M059J (cell line): ENCODE measurements at places on chromosomes 1 and 21. TPM values are rescaled to one million over a fixed set of nuclear protein-coding genes. Genes with fewer than 3 reads are reported as not detected.

The C1QTNF12 gene
- total RNA-seq, result not detected in 2 replicates

DNA sequence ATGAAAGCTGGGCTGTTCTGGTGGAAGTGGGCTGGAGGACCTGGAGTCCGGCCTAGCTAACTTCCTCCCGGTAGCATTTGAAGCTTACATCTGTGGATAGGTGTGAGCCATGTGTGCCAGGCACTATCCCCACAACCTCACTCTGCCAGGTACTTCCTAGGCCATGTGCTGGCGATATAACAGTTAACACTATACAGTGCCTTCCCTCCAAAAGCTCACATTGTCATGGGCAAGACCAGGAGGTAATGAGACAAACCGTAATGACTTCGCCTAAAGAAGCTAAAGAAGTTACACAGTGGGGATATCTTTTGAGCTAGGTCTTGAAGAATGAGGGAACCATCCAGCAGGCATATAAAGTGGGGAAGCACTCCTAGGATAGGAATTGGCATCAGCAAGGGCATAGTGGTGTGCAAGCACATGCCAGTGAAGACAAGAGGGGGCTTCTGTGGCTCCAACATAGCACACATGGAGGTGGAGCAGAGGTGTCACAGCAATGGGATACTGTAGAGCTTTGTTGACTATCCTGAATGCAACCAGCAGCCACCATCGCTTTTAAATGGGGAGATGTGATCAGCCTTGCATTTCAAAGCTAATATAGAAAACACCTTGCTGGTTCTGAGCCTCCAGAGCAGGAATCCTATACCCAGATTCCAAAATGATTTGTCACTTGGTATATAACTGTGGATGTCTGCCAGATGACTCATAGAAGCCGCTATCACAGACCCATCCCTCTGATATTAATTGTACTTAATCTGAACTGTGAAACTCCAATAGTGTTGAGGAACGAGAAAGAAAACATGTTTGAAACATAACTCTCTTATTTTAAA lies 466.3 kb downstream of the LMO4 start:
- DNase-seq, result peak; percentile 84

The PRKAA2 gene
- 2.0 and 3.4 TPM in 2 replicates for total RNA-seq

DNA sequence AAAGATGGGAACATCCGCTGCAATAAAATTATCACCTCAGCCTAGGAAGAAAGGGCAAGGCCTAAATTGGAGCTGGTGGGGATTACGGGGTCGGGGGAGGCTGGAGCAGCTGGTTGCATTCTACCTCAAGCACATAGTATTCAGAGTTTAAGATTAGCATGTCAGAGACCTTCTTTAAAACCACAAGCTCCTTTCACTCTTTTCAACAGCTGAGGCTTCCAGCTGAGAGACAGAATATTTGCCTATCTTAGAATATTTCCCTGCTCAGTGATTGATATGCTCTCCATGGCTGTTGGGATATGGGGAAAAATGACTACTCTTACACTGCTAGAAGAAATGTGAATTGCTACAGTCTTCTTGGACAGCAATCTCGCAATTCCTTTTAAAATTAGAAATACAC lies 248.6 kb downstream of the TBX15 start:
- DNase-seq, result no peak

- DNase-seq, result peak; percentile 12
Observed at GRCh38 chr1:99970713-99971255, 988 bp downstream of the SLC35A3 start.

The CATSPERE gene
- 0.20 and 0.25 TPM in 2 replicates for total RNA-seq

The RCAN3 gene
- 11.1 and 11.9 TPM in 2 replicates for total RNA-seq

The URB1 gene
- 8.9 and 18.1 TPM in 2 replicates for total RNA-seq

GRCh38 chr1:174134003-174134659 lies 25.2 kb upstream of the RABGAP1L start:
- no peak for DNase-seq

GRCh38 chr1:81452693-81453366 lies 347.9 kb upstream of the ADGRL2 start:
- no peak for DNase-seq

The PROK1 gene
- 1.6 and 1.9 TPM in 2 replicates for total RNA-seq

DNA sequence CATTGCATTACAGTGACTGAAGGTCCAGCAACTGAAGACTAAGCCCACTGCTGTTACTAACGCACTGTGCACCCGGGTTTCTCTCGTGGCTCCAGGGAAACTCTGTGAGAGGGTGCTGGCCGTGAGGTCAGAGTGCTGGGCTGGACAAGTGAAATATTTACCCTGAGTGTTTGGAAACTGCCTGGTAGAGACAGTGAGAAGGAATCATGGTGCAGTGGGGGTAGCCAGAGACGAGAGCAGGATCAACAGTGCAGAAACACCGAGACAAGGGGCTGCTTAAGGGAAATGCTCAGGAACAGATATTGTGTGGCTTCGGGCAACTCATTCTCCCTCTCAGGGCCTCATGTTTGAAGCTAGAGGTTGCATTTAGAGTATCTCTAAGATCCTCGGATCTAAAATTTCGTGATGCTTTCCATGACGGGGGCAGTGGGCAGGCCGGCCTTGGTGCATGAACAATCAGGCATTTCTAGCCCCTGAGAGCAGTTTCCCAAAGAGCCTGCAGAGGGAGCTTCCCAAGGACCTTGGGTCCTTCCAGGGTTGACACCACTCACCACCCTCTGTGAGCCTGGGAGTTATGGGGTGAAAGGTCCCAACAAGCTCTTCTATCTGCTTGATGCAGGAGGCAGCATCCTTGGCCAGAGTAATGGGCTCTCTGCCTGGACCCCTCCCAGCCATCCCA lies 9.7 kb downstream of the CD2 start:
- no peak for DNase-seq

The F13B gene
- total RNA-seq, result not detected in 2 replicates

DNA sequence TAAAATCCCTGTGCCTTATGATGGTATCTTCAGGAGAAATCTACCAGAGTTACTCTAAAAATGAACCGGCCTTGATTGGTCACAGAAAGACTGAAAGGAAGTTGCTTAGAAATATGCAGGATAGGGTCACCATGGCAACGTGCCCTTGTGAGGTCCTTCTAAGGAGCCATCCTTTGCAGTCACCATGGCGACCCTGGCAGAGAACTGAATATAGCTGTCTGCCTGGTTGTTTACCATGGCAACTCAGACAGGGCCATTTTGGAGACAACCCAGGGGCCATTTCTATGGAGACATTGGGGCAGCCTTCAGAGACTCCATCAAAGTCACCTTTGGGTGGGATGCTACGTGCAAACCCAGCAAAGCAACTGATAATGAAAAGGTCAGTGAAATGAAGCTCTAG lies 43.0 kb downstream of the SNX7 start:
- DNase-seq, result peak; percentile 51

The CNTN2 gene
- not detected in 2 replicates for total RNA-seq

- DNase-seq, result no peak
Observed at GRCh38 chr21:32064281-32064910, 191.6 kb downstream of the HUNK start.

GRCh38 chr1:110707232-110707631 lies 32.5 kb upstream of the KCNA3 start:
- no peak for DNase-seq

DNA sequence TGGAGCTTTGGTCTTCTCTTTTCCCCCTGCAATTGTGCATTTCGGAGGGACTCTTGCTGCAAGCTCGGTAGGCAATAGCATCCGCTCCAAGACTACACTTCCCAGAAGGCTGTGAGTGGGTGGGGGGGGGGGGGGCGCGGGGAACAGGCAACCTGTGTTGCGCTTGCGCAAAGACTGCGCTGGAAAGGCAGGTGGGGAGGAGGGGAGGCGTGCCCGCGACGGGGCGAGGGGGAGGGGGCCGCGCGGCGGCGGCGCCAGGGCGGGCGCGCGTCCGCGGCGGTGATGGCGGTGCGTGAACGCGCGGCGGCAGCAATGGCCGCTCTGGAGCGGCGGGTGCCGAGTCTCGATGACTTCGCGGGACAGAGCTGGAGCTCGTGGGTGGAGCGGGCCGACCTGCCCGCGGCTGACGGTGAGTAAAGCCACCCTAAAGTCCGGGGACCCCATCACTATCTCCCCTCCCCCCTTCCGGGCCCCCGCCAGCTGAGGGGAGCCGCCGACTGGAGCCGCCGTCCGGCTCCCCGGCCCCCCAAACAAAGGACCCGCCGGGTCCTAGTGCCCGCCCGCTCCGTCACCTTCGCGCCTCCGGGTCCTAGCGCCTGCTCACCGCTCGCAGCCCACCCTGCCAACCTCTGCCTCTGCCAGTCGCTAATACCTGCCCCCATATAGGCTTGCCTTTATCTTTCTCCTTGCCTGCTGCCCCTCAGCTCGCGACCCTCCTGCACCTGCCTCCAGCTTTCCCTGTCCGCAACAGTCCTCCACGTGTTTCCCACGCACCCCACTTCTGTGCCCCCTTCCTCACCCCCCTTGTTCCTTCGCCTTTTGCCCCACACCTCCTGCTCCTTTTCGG lies at the start of gene ATXN7L2:
Gene ATXN7L2, plus strand, starts transcription at position 234 of the 847 bp plus-strand sequence. Its CDS starts 49 bp downstream, at position 283.
- peak; percentile 84 for DNase-seq
